ENCODE measurements at places on chromosomes 6 and 20.
A peak's percentile ranks its signal among the peaks of the same experiment; 100 is the strongest.

DNA sequence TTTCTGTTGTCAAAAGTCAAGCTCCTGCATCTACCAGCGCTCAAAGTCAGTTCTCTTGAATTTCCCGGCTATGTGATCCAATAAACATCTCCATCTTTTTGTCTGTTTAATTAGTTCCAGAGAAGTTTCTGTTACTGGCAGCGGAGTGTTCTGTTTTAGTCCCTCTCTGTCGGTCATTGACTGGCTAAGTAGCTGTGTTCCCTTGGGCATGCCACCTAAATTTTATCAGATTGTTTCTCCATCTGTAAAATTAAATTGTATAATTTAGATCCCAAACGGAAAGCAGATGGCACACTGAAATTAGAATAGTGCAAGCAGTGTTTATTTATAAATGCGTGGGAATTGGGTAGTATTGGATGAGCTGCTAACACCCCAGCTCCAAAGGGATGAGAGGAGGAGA is 29.7 kb upstream of the PRL start:
- no peak for DNase-seq

- no peak for DNase-seq
Observed at GRCh38 chr6:166333172-166333995, 9.0 kb downstream of the SFT2D1 start.

DNA sequence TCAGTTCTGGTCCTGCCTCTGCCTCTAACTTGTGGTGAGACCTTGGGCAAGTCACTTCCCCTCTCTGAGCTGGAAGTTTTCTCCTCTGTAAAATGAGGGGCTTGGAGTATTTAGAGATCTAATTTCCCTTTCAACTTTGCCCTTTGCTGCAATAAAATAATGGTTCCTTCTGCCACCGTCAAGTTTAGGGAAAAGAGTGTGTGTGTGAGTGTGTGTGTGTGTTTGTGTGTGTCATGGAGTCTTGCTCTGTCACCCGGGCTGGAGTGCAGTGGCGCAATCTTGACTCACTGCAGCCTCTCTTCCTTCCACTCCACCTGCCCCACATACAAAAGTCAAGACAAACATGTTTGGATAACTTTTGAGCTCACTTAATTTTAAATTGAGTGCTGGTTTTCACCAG is 39.2 kb upstream of the PIM1 start:
- peak; percentile 64 for DNase-seq

DNA sequence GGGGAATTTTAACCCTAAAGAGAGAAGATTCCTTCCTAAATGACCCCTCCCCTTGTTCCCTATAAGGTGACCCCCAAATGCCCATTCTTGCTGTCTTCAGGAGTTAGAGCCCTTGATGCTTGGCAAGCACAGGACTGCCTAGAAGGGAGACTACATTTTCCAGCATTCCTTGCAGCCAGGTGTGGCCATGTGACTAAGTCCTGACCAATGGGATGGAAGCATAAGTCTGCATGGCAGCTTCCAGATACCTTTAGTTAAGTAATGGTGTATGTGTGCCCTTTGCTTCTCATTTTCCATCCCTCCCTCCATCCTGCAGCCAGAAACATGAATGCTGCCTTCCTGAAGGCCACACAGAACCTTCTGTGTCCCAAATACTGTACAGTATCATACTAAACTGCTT is 5.5 kb downstream of the BFSP1 start:
- DNase-seq = peak; percentile 44

DNA sequence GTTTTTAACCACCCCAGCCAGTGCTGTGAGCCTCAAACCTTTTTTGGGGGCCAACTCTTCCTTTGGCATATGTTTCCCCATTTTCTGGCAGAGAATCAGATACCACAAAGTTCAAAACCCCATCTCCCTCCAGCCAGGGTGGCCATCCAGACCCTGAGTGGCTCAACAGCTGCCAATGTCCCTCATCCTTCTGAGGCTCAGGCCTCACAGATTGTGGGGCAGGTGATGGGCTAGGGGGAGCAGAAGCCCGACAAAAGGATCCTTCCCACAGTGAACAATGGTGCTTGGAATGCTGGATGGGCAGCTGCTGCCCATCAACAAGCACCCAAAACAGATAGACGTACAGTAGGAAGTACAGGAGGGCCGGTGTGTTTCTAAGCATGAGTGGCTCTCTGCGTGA is 42.6 kb upstream of the IL17A start:
- no peak for DNase-seq

DNA sequence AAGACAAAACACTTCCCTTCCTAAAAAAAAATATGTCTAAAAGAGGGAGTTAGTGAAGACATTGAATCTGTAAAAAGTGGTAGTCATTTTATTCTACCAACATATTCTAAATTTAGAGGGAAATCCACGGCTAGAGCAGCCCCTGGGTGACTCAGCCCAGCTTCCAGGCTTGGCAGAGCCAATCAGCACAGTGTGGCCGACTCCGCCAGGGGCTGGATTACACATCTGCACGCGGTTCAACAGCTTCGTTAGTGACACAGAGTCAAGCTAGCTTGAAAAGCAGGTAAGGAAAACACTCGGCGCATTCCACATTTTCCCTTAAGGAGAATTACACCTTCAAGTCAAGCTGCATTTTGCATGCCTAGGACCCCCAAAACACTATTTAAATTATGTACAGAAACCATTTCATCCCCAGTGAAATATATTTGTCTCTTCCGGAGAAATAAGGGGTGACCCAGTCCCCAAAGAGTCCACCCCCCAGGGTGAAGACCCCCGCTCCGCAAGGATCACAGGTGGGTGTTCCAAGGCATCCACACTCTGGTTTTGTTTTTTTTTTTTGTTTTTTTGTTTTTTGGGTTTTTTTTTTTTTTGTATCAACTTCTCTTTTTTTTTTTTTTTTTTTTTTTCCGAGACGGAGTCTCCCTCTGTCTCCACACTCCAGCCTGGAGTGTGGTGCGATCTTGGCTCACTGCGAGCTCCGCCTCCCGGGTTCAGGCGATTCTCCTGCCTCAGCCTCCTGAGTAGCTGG is 58.4 kb upstream of the ARID1B start:
- DNase-seq = peak; percentile 45

DNA sequence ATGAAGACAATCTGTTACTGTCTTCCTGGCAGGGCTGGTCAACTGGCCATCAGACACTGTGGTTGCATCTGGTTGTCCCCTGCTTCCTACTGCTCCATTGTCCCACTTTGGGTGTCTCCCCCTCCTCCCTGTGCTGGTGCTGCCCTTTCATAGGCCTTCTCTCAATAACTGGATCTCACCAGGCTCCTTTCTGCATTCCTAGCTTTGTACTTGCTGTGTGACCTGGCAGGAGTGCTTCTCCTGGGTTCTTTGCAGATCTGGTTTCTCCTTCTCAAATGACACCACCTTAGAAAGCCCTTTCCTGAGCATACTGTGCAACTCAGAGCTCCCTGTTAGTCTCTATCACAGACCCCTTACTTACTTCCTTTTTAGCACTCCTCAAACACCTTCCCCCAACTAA is 223.0 kb downstream of the BCKDHB start:
- no peak for DNase-seq

- DNase-seq = no peak
Observed at GRCh38 chr6:106535012-106535411, 94.3 kb downstream of the RTN4IP1 start.

- DNase-seq = no peak
Observed at GRCh38 chr6:124026694-124027093, 223.0 kb downstream of the NKAIN2 start.

DNA sequence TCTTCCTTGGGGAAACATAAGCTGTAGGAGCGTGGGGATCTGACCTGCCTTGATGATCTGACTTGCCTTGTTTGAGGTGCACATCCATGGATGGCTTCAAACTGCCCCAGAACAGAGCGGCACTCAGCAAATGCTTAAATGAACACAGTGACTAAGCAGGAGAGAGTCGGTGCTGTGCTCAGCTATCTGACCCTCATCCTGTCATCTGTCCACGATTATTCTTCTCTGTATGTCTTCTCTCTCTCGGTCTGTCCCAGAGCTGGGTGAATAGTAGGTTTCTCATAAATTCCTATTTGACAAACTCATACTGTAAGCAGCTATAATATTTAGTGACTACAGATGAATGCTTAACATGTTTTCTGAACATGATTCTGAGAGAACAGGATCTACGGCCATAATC is 37.3 kb downstream of the TRAM2 start:
- peak; percentile 95 for DNase-seq

DNA sequence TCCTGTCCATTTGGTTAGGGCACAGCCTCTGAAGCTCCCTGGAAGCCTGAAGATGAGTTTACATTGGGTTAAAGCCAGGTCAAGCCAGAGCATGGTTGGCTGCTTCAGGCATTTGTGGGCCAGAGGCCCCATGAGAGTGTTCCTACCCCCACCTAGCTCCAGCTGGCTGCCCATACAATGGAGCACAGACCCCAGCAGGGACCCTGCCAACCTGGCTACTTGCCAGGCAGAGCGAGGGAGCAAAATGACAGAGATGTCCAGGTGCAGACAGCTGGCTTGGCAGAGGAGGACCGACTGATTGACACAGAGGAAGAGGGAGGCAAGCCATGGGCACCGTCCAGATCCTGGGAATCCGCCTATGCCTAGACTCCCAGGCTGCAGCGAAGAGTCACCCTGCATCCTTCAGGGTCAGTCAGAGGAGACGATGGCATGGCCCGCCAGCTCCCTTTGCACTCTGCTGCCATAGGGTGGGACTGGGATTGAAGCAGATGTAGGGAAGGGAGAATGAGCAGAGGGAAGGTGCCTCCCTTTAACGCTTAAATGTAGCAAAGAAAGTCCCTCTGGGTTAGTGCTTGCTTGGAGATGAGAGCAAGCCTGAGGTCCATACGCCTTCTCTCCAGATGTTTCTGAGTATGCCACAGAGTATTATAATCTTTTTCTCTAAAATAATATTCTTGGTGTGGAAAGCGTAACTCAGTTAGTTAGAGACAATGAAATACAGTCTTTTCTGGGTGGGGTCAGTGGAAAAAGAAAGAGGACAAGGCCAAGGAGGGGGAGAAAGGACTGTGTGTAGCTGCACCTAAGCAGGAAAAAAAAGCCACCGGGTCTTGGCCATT is 77.6 kb upstream of the FYN start:
- DNase-seq = peak; percentile 76

All from EH (cell line).